ENCODE measurements at places on chromosomes 12 and 14.

GRCh38 chr14:22517117-22517720 lies 71.8 kb downstream of the DAD1 start:
- DNase-seq: no peak

GRCh38 chr14:70915415-70915814 lies 8.2 kb downstream of the PCNX1 start:
- no peak for DNase-seq

DNA sequence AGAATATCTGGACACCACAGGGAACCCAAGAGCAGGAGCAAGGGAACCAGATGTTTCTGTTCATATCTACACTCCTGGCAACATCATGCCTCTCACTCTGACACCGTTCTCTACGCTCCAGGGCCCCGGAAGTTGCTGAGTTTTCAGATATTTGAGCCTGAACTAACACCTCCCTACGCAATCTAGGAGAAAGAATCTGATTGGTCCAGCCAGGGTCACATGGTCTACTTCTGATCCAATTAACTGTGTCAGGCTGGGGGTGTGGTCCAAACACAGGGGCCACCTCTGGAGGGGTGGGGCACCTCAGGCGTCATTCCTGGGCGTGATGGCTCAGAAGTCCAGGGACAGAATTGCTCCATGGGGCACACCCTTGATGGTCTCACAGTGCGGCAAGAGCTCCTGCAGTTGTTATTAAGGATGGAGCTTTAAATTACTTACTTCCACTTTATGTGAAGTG lies 165.5 kb downstream of the PTPN11 start:
- DNase-seq: no peak

GRCh38 chr12:116313194-116313927 lies 35.9 kb upstream of the MED13L start:
- no peak for DNase-seq

- DNase-seq: peak; percentile 73
Measured at GRCh38 chr12:89353823-89354611, 1.7 kb upstream of the DUSP6 start.

- no peak for DNase-seq
Measured at GRCh38 chr14:100781952-100782351, 44.0 kb upstream of the MEG3 start.

- no peak for DNase-seq
Measured at GRCh38 chr14:38238878-38239277, 17.0 kb downstream of the CLEC14A start.

- no peak for DNase-seq
Measured at GRCh38 chr14:46378248-46378647, 273.3 kb downstream of the RPL10L start.

DNA sequence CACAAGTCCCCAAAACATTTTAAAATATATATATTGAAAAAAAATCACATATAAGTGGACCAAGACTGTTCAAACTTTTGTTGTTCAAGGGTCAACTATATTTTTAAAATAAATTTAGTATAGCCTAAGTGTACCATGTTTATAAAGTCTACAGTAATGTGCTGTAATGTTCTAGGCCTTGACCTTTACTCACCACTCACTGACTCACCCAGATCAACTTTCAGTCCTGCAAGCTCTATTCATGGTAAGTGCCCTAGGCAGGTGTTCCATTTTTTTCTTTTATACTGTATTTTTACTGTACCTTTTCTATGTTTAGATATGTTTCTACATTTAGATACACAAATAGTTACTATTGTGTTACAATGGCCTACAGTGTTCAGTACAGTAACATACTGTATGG lies 23.4 kb upstream of the TMTC1 start:
- DNase-seq: no peak

GRCh38 chr12:98606359-98606988 lies 13.0 kb downstream of the SLC25A3 start:
- DNase-seq: no peak

- no peak for DNase-seq
Measured at GRCh38 chr14:26163761-26164160, 434.1 kb downstream of the NOVA1 start.

- DNase-seq: no peak
Measured at GRCh38 chr14:57392830-57393229, 2.4 kb downstream of the NAA30 start.

- no peak for DNase-seq
Measured at GRCh38 chr14:33363682-33364081, 425.0 kb downstream of the NPAS3 start.

GRCh38 chr12:87953256-87953860 lies 75.8 kb downstream of the C12orf50 start:
- DNase-seq: peak; percentile 56
